ENCODE measurements at places on chromosomes 7 and 10.

DNA sequence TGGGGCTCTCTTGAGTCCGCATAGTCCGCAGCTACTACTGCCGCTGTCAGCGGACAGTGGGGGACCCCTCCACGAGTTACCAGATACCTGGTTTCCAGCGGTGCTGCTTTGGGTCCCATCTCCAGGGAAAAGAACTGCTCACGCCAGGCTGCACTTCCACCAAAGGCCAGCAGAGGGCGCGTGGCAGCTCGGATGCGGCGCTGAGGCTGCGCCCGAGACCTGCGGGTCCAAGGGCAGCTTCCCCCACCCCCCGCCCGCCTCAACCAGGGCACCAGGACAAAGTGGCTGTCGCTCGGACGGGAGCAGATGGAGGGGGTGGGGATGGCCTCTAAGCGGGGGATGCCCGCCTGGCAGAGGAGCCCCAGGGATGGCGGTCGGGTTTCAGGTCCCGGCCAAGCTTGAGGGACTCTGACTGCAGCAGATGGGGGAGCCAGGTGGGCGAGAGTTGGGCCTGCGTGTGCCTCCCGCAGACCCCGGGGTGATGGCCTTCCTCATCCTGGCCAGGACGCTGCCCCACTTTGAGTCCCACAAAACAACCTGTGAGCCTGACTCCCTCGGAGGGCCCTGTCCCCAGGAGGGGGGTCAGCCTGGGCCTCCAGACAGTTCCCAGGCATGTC, 23.8 kb upstream of the ZNF735 start:
- DNase-seq, result peak; percentile 14

- DNase-seq, result no peak
Measured at GRCh38 chr10:124345521-124345920, 73.2 kb downstream of the OAT start.

GRCh38 chr10:106982268-106982667, 182.2 kb downstream of the SORCS1 start:
- no peak for DNase-seq

GRCh38 chr10:95767884-95768556, 12.1 kb downstream of the ENTPD1 start:
- no peak for DNase-seq

- DNase-seq, result no peak
Measured at GRCh38 chr7:91514591-91514990, 250.4 kb downstream of the FZD1 start.

DNA sequence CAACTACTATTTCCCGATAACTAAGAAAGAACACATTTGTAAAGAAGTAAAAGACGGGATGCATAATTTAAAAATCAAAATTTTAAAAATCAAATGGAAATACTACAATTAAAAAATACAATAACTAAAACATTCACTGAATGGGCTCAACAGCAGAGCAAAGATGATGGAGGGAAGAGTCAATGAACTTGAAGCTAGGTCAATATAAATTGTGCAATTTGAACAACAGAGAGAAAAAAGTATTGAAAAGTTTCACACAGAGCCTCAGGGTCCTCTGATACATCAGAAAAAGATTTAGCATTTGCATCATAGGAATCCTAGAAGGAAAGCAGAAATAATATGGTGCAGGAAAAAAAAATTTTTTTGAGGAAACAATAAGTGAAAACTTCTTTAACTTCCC, 581.0 kb downstream of the KCNMA1 start:
- no peak for DNase-seq

DNA sequence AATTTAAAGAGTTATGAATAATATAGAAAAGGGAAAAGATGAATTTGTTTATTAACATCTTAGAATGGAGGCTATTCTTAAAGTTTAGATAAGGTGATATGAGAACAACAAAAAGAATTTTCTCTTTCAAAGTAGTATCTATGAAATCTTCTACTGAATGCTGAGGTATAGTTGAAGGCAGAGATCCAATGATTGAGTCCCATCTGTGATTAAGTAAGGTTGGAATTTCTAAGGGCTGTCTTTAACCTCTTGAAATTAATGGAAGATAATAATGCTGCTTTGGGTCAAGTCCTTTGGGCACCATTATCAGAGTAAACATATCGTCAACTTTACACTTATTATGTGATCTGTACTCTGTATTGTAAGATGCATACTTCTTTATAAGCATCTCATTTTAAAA, 307.9 kb downstream of the PRKG1 start:
- DNase-seq, result peak; percentile 50

DNA sequence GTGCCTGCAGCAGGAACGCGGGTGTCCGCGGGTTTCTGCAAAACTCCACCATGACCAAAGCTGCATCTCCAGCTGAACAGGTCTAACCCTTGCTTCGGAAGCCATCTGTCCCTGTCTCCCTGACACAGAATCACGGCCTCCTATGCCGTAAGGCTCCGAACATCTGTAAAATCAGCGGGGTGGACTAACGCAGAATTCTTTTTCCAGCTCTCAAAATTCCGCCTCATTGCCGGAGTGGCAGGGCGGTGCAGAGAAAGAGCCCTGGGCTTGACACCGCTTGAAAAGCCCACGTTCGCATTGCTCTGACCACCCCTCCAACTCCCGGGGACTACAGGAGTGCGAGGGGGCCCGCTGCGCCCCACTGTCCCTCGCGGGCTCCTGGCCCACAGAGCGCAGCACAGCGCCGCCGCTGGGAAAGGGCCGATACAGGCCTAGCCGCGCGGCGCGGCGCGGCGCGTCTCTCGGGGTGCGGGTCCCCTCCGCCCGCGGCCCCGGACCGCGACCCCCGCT, 409 bp downstream of the DNMBP start:
- DNase-seq, result peak; percentile 65

GRCh38 chr10:61965703-61966395, 64.3 kb downstream of the ARID5B start:
- DNase-seq, result no peak

GRCh38 chr10:132962623-132963429, 20.5 kb upstream of the CFAP46 start:
- no peak for DNase-seq

- no peak for DNase-seq
Measured at GRCh38 chr10:71077796-71078453, 134.4 kb upstream of the UNC5B start.
